ENCODE measurements at places on chromosomes 16 and 17. TPM values are rescaled to one million over a fixed set of nuclear protein-coding genes. Genes with fewer than 3 reads are reported as not detected.

GRCh38 chr17:73155410-73156165 lies 9.2 kb upstream of the SSTR2 start:
- no peak for DNase-seq

GRCh38 chr17:17221329-17221728 lies 15.2 kb upstream of the PLD6 start:
- DNase-seq: no peak

GRCh38 chr16:71564335-71564967 lies 12.4 kb downstream of the TAT start:
- peak; percentile 91 for DNase-seq

FBXO39 gene
- total RNA-seq: 6.9 TPM

DNA sequence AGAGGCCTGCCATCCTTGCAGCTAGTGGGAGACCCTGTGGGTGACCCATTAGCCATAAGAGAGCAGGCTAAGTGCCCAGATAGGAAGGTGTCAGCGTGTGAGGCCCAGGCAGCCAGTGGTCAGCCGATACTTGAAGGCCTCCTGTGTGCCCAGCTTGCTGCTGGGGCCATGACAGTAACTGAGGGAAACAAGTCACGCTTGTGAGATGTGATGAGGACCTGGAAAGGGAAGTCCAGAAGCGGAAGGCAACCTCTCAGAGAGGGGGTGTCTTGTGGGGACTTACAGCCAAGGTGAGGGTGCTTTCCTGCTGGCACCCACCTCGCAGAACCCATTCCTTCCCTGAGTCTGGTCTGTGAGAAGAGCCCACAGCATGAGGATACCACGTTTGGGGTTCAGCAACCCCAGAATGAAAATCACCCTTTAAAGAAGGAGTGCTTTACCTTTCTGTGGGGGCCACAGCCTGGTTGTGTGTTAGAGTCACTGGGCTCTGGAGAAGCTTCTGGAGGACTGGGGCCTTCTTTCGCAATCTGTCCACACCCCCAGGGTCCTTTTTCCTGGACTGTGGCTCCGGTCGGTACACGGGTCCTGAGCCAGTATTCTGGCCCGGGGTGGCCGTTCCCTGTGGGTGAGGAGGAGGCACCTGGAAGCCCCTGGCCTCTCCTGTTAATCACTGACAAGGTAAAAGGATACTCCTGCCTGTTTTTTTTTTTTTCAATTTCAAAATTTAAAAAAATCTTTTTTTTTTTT lies 53.9 kb downstream of the PLCG2 start:
- DNase-seq: no peak

DNA sequence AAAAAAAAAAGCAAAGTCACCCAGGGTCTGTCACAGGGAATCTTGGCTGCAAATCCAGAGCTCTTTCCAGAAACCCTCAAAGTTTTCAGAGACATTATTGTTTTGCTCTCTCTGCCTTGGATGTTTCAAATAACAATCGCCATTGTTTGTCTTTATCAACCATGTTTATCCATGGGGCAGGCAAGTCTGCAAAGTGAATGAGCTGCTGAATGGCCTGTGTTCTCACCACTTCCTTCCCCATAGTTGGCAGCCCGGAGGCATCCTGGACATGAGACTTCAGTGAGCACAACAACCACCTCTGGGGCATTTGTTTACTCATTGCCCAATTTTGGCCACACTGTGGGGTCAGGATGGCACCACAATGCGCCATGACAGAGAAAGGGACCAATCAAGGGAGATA lies 53.1 kb upstream of the USP7 start:
- DNase-seq: peak; percentile 33

GPRC5B gene
- total RNA-seq: 26.6 TPM

KRT33A gene
- not detected for total RNA-seq

GRCh38 chr16:89412811-89413210 lies 77.5 kb downstream of the ANKRD11 start:
- DNase-seq: no peak

DNA sequence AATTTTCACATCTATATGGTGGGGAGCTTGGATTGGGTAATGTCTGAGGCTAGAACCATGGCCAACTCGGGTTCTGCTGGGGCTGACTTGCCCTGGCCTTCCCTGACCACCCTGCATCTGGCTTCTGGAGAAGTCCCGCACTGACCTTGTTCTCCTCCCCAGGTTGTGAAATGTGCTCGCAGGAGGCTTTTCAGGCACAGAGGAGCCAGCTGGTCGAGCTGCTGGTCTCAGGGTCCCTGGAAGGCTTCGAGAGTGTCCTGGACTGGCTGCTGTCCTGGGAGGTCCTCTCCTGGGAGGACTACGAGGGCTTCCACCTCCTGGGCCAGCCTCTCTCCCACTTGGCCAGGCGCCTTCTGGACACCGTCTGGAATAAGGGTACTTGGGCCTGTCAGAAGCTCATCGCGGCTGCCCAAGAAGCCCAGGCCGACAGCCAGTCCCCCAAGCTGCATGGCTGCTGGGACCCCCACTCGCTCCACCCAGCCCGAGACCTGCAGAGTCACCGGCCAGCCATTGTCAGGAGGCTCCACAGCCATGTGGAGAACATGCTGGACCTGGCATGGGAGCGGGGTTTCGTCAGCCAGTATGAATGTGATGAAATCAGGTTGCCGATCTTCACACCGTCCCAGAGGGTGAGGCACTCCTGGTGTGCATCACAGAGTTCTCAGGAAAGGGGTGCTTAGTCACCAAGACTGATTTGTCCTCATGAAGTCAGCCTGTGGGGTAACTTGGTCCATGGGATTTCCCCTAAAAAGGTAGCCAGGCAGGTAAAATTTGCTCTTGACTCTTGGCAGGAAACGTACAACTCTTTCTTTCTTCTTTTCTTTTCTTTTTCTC lies 6.1 kb downstream of the NOD2 start:
- DNase-seq: no peak

- DNase-seq: no peak
These were observed 10.9 kb upstream of the SP2 start for GRCh38 chr17:47884905-47885730.

DNA sequence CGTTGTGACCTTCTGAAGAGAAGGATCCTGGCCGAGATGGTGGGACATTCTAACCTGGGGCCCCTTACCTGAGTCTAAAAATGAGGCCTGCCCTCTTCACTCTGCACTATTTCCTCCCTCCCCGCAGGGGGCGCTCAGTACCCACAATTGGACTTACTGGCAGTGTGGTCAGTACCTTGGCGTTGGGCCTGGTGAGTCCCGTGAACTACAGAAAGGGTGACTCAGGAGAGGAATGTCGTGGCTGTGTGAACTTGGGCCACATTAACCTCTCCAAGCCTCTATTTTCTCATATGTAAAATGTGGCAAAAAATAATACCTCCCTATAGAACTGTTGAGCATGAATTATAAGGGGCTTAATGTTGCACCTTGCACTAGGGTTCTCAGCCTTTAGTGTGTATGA lies 3.9 kb downstream of the RSAD1 start:
- peak; percentile 97 for DNase-seq

DNA sequence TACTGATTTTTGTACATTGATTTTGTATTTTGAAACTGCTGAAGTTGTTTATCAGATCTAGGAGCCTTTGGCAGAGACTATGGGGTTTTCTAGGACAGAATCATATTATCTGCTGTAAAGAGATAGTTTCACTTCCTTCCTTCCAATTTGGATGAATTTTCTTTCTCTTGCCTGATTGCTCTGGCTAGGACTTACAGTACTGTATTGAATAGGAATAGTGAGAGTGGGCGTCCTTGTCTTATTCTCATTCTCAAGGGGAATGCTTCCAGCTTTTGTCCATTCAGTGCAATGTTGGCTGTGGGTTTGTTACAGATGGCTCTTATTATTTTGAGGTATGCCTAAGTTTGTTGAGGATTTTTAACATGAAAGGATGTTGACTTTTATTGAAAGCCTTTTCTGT lies 290.1 kb downstream of the MAP2K4 start:
- DNase-seq: no peak

DNA sequence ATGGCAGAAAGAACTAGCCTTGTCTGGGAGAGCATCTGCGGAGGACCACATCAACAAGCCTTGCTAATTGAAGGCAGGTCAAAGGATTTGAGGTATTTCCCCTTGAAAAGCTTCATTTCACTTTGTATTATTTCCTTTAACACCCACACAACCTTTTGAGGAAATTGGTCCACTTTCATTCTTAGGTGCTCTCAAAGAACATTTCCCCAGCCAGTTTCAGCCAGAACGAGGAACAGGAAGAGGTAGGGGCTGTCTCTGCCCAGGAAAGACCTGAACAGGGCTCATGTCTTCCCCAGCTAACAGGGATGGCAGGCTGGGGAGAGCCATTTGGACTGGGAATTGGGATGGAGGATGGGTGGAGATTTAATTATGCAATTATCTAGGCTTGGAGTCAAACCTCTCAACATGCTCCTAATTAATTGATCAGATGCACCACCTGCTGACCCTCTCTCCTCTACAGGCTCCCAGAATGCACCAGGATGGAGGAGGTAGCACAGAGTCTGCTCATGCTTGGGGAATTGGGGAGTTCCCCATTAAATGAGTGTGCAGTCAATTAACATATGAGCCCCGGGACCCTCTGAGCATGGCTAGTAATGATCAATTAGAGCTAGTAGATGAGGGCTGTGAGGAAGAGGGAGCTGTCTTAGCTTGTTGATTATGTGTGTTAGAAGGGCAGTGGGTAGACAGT lies 84.6 kb downstream of the GP2 start:
- DNase-seq: no peak

DNA sequence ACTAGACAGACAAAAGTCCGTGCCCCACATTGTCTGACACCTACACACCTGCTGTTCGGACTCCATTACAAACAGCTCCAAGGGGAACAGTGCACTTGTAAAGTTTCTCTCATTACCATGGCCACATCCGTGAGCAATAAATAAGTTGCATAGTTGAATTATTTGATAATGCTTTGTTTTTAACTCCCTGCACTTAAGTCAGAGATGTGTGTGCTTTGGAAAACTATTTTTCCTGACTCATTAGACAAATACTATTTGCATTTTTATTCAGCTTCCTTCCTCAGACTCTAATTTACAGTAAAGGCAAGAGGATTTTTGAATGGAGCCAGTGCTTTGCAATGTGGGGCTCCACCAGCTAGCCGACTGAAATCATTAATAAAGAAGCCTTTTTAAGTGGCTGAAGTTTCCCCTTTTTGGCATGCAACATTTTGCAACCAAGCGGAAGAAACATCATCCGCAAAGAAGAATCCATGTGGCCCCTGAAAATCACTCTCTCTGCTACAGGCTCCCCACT lies 6.5 kb upstream of the CCL2 start:
- peak; percentile 44 for DNase-seq

DNA sequence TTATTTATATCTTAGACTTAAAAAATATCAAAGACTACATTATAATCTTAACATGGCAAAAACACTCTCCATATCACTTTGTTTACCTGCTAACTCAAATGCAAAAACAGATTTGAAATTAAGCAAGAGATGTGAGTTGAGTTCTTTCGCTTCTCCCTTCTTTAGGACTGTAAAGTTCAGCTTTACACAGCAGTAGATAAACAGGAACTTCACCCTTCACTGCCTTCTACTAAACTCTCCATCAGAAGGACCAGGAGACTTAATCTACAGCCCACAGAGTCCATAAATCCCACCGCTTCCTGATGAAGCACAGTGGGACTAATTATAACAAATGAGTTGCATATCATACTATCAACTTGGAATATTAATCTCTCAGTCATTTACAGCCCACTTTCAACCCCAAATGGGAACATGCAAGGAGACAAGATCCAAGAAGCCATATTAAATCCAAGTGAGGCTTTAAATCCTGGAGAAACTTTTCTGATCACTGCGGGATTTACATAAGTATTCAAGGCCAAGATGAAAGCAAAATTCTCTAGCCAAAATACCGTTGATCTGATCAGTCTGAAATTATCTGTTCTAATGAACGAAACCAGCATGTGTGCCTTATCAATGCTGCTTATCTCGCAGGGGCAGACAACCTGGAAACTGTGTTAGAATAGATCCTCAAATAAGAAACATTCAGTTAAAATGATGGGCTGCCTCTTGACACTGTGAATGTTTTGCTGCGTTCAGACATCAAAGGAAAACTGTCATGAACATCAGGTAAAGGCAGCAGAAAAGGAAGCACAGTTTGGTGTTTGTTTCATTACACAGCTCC lies 1.6 kb downstream of the AMFR start:
- DNase-seq: peak; percentile 6

- DNase-seq: peak; percentile 42
These were observed 13.9 kb downstream of the TOP3A start for GRCh38 chr17:18300725-18301480.

HSBP1 gene
- 137 TPM for total RNA-seq

SPATA22 gene
- not detected for total RNA-seq

DNAI2 gene
- not detected for total RNA-seq

DNA sequence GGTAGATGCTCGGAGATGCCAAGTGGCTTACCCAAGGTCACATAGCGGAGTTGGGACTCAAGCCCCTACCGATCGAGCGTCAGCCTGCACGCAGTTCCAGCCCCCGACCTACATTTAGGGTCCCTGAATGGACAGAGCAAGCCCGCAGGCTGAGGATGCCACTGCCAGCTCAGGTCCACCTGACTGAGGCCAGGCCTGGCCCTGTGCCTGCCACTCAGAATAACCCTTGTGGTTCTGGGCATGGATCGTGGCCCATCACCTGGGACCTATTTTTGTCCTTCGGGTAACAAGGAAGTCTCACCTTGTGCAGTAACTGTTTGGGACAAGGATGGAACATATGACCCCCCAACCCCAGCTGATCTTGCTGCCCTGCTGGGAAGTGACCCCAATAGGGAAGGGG lies 17.1 kb downstream of the CDH16 start:
- DNase-seq: no peak

DNA sequence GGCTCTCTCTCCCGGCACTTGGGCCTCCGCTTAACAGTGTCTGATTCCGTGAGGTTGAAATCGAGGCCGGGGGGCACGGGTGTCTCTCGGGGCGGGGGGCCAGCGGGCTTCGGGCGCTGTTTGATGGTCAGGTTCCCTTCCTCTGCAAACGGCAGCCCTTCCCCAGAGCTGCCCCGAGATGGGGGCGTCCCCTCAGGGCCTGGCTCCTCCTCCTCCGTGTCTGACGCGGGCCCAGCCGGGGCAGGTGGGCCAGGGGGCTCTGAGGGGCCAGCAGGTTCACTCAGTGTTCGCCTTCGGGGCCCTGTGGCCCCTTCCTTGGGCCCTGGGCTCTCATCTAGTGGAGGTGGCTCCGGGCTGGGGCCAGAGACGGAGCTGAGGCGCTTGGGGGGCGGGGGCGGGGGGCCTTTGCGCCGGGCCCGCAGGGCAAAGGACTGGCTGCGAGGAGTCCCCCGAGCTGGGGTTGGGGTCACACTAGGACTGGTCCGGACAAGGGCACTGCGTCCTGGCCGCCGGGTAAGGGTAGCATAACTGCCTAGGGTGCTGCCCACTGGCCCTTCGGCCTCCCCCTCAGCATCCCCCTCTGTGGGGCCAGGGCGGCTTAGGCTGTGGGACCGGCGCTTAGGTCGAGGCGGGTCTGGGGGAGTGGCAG lies 13.1 kb downstream of the CASKIN2 start:
- no peak for DNase-seq

RNF43 gene
- total RNA-seq: not detected
